Ureter (tissue), 1 donor: ENCODE measurements at places on chromosomes 4 and X. TPM values are rescaled to one million over a fixed set of nuclear protein-coding genes. Genes with fewer than 3 reads are reported as not detected.

GRCh38 chr4:71211748-71212147, 127.1 kb upstream of the SLC4A4 start:
- DNase-seq: no peak

DNA sequence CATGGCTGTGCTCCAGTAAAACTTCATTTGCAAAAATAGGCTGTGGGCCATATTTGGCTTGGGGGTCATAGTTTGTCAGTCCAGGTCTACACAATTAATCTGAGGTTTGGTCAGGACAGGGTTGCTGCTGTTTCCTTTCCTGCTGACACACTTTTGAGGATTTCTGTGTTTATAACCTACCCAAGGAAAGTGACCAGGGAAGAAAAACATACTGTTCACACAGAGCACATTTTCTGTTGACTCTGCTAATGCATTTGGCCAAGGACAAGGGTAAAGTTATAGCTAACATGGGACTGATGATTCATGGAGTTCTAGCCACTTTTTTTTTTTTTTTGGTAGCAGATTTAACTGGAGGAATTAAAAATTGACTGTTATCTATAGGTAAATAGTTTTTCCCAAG, 43.9 kb upstream of the GEMIN8 start:
- no peak for DNase-seq

- DNase-seq: no peak
These were observed 27.2 kb downstream of the AASDH start for GRCh38 chr4:56360071-56360470.

DNA sequence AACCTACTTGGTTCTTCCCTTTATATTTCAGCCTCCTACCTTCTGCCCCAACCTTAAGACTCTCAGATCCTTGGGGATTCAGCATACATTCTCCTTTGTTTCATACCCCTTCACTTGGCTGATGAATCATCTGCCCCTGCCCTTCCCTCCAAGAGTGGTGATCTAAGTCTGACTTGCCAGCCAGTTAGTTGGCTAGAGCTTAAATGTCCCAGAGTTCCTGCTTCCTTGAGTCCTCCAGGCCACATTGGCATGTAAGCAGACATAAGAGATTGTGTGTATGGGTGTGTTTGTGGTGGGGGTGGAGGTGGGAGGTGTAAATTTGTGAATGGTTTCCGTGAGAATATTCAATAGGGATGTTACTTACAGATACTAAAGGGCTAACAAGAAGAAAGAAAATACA, 3.7 kb upstream of the TEX13D start:
- DNase-seq: no peak

DNA sequence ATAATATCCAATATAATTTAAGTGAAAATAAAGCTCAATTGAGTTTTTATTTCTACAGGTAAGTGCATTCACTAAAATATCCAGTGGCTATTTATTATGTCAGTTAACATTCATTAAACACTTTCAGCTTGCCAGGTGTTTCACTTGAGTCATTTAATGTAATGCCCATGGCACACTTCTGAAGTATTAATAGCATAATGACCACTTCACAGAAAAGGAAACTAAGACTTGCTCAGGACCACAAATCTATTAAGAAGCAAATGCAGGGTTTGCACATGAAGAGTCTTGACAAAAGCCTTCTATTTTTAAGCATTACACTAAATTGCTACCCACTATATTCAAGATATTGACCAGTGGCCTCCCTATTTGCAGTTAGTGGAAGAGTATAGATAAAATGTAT, 612.7 kb downstream of the KCTD8 start:
- DNase-seq: no peak

DNA sequence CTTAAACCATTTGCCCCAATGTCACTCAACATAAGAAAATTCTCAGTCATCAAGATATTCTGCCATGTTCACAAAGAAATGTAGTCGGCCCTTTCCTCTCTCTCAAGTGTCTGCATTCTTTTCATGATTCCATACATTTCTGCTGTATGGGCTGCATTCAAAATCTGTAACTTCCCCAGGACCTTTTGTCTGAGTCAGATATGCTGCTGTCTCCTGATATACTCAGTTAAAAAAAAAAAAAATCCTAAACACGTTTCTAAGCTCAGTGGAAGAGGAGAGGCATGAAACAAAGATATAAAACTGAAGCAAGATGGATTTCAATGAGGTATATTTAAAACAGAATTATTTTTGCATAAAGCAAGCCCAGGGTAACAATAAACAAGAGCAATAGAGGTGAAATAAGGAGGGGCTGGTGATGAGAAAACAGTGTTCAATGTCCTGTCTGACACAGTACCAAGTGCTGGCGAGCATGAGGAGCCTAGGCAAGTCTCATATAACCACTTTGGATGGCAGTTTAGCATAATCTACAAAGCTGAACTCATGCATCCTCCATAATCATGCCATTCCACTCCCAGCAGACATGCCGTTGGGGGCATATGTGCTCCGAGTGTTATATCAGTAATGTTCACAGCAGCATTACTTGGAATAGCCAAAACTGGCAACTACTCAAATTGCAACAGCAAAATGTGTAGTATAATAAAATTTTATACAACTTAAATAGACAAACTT, 76.7 kb downstream of the MANBA start:
- no peak for DNase-seq

DNA sequence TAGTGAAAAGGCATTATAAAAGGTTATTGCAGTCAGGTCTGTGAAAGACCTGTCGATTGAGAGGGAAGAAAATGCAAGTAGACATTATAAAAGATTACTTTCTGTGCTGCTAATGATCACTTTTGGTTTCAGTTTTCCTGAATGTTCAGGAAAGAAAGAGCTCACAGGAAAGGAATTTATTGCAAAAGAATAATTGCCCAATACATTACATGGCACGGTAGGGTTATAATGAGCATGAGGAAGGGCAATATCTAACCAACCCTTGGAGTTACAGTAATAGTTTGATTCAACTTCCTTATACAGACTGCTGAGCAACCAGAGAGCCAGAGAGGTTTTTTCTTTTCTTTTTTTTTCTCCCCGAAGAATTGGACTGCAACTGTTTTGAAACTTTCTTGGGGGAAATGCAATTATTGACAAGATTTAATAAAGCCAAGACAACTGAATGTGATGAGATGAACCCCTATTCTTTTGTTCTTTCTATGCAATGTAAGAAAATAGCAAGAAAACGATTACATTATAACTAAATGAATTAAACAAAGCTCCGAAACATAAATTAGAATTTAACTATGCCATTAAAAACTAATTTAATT, 247.0 kb downstream of the C4orf33 start:
- no peak for DNase-seq

- DNase-seq: no peak
These were observed 28.1 kb upstream of the LNX1 start for GRCh38 chr4:53619431-53619830.

DNA sequence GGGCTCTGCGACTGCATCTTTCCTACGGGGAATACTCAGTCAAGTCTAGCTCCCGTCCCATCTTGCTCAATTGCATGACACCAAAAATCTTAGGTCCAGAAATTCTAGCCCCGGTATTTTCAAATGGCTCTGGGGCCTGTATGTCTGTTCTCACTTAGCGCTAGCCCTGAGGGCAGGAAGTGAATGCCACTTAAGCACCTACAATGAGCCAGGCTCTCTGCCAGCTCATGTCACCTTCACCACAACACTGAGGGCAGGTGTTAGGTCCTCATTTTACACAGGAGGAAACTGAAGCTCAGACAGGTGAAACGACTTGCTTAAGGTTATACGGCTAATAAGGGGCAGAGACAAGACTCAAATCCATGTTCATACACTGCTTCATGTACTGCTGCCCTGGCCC, 282.8 kb downstream of the PPP1R2C start:
- DNase-seq: no peak

PPEF1 gene
- 0.29 TPM for total RNA-seq

UGT2B17 gene
- 0.23 TPM for total RNA-seq

SSX2B gene
- not detected for total RNA-seq

CHRDL1 gene
- total RNA-seq: 34.7 TPM

NEUROG2 gene
- not detected for total RNA-seq

NUDT9 gene
- total RNA-seq: 24.2 TPM

ADAM29 gene
- total RNA-seq: not detected

ITM2A gene
- 42.2 TPM for total RNA-seq

SH3D19 gene
- total RNA-seq: 41.7 TPM
